Stimulated activated CD4-positive, alpha-beta T cell treated with anti-CD3 and anti-CD28 coated beads, Interleukin-12 subunit alpha, Interleukin-12 subunit beta, amount 100 ng/mL, for 4 hours (primary cell): ENCODE measurements at places on chromosomes 13 and 19.

DNA sequence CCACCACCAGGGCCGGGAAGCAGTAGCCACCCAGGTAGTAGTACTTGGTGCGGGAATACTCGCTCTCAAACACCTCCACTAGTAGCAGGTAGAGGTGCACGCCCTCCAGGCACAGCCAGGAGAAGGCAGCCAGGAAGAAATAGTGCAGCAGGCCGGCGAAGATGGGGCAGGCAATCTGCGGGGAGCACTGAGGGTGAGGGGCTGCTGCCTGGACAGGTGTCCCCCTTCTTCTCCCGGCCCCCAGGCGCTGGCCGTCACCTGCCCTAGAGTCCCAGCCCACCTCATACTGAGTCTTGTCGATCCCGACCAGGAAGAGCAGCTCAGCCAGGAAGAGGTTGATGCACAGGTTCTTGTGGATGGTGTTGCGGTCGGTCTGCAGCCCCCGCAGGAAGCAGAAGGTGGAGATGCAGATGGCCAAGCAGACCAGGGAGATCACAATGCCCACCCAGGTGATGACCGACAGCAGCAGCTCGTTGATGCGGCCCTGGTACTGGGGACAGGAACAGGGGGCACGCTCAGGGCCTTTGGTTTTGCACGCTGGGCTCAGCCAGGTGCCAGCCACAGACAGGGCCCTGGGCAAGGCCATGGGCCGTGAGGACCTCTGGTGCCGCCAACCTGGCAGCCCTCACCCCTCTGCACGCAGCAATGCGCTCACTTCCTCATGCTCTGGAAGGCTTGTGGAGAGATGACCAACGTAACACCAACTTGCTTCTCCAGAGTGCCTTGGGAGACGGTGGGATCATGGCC, 20.8 kb upstream of the ASF1B start:
- DNase-seq, result no peak

- DNase-seq, result peak; percentile 41
These were observed 28.9 kb downstream of the AP2S1 start for GRCh38 chr19:46821512-46822409.

DNA sequence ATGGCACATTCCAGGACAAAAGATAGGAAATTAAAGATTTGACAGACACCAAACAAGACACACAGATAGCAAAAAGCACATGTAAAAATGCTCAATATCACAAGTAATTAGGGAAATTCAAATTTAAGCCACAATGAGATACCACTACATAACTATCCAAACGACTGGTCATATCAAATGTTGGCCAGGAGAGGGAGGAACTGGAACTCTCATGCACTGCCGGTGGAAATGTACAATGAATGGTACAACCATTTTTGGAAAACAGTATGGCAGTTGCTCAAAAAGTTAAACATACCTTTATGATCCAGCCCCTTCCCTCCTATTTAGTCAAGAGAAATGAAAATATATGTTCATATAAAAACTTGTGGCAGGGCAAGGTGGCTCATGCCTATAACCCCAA, 36.8 kb upstream of the CYP2S1 start:
- DNase-seq, result no peak

- no peak for DNase-seq
These were observed 10.9 kb downstream of the MIR17HG start for GRCh38 chr13:91358387-91358782.

DNA sequence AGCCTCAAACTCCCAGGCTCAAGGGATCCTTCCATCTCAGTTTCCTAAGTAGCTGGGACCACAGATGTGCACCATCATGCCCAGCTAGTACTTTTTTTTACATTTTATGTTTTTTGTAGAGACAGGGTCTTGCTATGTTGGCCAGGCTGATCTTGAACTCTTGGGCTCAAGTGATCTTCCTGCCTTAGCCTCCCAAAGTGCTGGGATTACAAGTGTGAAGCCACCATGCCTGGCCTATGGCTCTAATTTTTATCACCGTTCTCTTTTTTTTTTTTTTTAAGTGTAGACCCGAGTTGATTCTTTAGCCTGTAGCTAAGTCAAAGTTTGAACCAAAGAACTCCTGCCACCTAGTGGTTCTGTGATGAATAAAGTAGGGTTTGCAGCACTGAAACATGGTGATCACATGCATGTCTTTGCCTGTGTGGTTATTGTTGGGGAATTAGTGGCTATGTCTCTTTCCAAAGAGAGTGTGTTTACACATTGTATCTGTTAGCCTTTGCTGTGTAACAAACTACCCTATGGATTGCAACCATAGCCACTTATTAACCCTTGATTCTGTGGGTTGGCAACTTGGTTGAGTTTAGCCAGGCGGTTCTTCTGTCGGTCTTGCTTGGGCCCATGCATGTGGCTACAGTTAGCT, 11.6 kb downstream of the NFILZ start:
- DNase-seq, result no peak

DNA sequence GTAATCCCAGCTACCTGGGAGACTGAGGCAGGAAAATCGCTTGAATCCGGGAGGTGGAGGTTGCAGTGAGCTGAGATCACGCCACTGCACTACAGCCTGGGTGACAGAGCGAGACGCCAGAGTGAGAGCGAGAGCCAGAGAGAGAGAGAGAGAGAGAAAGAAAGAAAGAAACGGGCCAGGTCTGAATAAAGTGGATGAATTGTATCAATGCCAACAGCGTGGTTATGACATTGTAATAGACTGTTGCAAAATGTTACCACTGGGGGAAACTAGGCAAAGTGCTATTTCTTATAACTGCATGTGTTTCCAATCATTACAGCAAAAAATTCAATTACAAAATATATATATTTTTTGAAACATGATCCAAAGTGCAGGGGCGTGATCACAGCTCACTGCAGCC, 11.8 kb upstream of the BTBD2 start:
- DNase-seq, result no peak

DNA sequence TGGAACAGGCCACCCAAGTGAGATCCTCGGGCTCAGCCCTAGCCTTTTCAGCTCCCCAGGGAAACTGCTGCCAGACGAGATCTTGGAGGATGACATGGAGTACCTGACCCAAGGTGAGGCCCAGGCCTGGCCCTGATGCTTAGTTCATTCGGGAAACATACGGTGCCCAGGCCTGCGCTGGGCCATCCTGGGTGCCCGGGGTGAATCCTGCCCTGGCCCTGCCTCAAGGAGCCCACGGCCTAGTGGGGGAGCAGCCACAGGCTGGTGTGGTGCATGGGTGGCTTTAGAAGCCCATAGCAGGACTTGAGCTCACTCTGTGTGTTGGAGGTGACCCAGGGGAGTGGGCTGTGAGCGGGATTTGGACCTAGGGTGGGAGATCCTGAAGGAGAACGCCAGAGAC, 10.1 kb downstream of the SIX5 start:
- no peak for DNase-seq

GRCh38 chr13:72023895-72024294, 156.9 kb upstream of the DACH1 start:
- DNase-seq, result no peak

DNA sequence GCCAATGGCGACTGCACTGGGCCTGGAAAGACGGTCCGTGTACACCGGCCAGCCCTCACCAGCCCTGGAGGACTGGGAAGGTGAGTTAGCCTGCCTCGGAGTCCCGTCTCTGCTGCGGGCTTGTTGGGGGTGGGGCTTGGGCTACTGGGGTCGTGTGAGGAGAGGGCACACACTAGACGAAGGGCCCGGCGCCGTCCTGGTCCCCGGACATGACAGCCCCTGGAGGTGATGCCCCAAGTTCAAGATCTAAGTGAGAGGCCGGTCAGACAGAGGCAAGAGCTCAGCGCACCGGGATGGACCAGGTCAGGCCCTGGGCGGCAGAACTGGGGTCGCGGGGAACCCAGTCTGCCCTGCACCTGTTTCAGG, 1.6 kb downstream of the CILP2 start:
- no peak for DNase-seq

DNA sequence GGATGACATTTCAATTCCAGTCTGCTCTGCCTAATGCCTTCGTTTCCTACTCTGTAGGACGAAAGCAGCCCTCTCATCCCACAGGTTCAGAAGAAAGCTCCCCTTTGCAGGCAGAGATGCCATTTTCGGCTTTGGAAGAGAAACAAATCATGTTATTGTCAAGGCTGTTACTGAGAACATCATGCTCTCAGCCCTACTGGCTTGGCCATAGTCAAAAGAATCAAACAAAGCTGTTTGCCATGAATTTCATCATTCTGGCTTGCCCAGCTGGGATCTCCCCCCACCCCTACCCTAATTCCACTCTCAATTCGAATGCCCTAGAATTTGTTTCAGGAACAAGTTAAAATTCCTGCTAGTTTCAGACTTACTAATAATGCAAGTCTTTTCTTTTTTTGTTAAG, 162.3 kb upstream of the SERP2 start:
- no peak for DNase-seq

GRCh38 chr13:112657850-112658445, 31.9 kb upstream of the ATP11A start:
- DNase-seq, result no peak

DNA sequence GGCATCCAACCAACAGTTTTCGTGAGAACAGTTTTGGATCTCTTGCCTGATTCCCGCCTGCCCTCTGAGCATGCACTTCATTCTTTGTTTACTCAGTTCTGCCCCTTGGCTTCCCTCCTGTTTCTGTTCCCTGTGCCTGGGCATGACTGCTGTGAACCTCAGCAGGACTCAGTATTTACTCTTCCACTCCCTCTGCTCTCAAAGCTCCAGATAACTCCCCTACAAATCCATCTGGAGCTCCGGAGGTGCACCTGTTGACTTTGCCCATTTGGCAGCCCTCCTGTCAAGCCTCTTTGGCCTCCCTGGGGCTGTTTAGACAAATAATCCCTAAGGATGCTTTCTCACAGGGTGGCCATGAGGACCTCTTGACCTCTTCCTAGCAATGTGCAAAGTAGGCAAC, 34.2 kb upstream of the ARGLU1 start:
- DNase-seq, result no peak

DNA sequence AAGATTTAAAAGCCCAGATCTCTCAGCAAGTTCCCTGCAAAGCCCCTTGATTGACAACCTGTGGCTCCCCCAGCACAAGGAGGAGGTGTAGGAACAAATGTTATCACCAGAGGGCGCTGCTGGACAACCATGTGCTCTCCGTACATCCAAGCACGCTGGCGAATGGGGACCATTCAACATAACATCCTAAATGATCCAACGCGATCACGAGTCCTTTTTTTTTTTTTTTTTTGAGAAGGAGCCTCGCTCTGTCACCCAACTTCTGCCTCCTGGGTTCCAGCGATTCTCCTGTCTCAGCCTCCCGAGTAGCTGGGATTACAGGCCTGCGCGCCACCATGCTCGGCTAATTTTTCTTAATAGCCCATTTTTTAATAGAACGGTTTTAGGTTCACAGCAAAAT, 52.0 kb downstream of the NWD1 start:
- peak; percentile 68 for DNase-seq

- no peak for DNase-seq
These were observed 13.4 kb downstream of the TM6SF2 start for GRCh38 chr19:19259741-19260140.

DNA sequence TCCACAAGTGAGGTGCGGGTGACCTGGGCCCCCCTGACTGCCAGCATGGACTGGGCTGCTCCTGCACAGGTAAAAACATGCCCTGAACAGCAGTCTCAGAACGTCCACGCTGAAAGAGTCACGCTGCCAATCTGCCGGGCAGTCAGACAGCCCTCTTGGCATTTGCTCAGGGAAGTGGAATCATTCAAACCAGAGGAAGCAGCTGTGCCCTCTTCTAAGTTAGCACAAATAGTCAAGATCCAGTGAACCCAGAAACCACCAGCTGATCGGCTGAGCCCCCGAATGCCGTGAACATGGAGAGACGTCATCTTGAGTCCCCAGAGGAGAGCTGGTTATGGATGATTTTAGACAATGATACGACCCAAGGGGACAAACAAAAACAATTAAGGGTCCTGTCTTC, 34.4 kb downstream of the KLF2 start:
- no peak for DNase-seq

DNA sequence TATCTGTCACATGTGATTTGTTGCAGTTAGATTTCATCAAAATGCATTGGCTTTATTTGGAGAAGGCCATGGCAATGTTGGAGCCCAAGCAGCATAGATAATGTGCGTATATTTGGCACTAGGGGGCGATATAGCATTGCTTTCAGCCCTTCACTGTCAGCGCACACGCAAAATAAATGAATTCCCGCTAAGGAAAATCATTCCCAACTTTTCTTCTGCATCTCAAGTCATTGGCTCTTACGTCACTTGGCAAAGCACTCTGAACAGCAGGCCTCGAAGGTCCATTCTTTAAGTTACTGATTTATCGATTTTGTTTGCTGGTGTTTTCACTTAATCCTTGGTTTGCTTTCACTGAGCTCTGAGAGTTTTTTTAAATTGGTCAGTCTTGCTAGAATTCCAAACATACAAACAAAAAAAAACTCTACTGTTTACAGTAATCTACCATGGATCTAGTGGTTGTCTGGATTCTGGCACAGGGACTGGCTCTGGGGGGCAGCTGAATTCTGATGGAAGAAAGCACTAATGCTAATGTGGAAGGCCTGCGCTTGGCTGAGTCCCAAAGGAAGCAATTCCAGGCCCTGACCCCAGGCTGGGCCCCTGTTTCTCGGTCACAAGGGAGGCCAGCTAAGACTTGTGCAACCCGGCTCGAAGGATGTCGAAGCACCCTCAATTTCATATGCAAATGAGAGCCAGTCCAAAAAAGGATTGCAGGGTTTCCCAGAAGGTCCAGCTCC, 97.7 kb upstream of the IPO5 start:
- no peak for DNase-seq

- no peak for DNase-seq
These were observed 17.8 kb downstream of the KL start for GRCh38 chr13:33033986-33034385.

GRCh38 chr19:4487572-4487971, 15.5 kb downstream of the HDGFL2 start:
- DNase-seq, result no peak

- no peak for DNase-seq
These were observed 121.1 kb downstream of the RAP2A start for GRCh38 chr13:97555034-97555433.

DNA sequence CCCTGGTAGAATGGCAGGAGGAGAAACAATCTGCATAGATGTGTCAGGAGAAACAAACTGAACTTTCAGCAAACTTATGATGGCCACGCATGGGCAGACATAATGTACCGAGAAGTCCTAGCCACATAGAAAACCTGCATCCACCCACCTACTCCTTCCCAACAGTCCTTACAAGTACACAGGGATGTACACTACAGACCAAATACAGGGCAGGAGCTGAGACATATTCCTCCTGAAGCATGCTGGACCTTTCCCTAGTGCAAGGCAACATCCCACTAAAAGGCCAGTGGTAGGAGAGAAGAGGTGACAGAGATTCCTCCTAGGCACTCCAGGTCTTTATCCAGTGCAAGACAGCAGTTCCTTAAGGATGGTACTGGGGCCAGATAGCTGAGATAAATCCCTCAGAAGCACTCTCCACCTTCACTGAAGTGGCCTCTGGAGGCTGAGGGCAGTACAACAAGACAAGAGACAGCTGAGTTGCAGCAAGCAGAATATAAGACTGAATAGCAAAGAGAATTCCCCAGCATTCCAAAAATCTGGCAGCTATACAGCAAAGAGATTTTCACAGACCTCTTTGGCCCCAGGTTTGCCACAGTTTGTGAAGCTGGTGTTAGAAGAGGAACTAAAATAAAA, 18.3 kb downstream of the VWA8 start:
- no peak for DNase-seq
